Kidney (tissue), 22 donors: ENCODE measurements at places on chromosomes 4 and X. TPM values are rescaled to one million over a fixed set of nuclear protein-coding genes. Genes with fewer than 3 reads are reported as not detected.

GRCh38 chr4:11698033-11698432 lies 269.3 kb upstream of the HS3ST1 start:
- no peak overlapping the region for H3K27ac ChIP-seq
- H3K4me1 ChIP-seq, result no peaks in the 10 kb centered on the region
- no peak for DNase-seq
- H3K4me3 ChIP-seq, result no peak overlapping the region
- no peaks in the 10 kb centered on the region for H3K27me3 ChIP-seq

- no peak overlapping the region for H3K27ac ChIP-seq
- no peak for DNase-seq
- H3K36me3 ChIP-seq, result no peaks in the 10 kb centered on the region
- no peaks in the 10 kb centered on the region for H3K4me1 ChIP-seq
These were observed 13.6 kb downstream of the PRSS12 start for GRCh38 chr4:118338981-118339765.

DNA sequence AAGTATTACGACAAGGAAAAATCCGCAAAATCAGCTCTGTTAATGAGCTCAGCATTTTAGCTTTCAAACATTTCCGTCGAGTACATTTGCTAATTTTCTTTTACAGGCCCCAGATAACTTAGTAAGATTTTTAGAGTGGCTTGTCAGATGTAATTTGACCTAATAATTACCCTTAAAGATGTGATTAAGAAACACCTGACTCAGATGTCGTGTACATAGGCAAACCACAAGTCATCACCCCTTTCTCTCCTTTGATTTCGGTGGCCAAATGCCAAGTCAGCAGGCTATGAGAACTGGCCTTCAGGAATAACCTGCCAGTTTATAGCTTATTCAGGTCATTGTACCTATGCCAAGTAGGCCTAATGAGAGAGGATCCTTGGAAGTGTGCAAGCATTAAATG lies 369.6 kb downstream of the PCDH7 start:
- H3K27ac ChIP-seq, result no peak overlapping the region
- H3K36me3 ChIP-seq, result no peaks in the 10 kb centered on the region
- H3K4me1 ChIP-seq, result no peaks in the 10 kb centered on the region
- no peak for DNase-seq
- no peak overlapping the region for H3K4me3 ChIP-seq

GRCh38 chr4:178917756-178918155 lies 1475.5 kb upstream of the AGA start:
- DNase-seq, result no peak
- no peaks in the 10 kb centered on the region for H3K27me3 ChIP-seq
- H3K27ac ChIP-seq, result no peak overlapping the region
- H3K4me3 ChIP-seq, result no peak overlapping the region

DNA sequence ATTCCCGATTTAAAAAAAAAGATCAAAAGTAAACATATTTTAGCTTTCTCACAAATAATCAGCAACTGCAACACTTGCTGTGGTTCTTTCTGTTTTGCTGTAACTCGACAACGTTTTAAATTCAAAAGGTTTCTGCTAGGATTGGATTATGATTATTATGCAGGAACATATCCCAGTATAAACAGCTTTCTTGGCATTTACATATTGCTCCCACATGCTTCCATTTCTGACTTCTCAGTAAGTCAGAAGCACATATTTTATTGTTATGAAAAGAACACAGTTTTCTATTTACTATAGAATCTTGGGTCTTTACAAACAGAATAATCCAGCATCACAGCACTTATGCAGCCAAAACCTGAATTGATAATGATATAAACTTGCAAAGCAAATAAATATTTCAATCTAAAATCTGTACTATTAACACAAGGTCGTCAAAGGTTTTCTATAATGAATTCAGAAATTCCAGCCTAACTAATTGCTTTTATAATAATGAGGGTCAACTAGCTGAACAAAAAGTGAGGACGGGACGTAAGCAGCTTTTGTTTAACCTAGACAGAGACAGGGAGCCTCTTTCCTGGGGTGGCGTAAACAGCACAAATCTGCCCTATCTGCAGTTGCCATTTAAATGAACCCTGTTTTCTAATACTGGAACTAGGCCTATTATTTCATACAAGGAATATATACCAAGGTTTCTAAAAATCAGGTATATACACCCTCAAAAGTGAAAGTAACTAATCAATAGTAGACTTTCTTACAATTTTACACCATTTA lies 9.8 kb upstream of the PCDH18 start:
- no peaks in the 10 kb centered on the region for H3K36me3 ChIP-seq
- peak; percentile 20 for DNase-seq
- H3K27me3 ChIP-seq, result no peaks in the 10 kb centered on the region
- no peak overlapping the region for H3K27ac ChIP-seq
- no peaks in the 10 kb centered on the region for H3K4me1 ChIP-seq

DNA sequence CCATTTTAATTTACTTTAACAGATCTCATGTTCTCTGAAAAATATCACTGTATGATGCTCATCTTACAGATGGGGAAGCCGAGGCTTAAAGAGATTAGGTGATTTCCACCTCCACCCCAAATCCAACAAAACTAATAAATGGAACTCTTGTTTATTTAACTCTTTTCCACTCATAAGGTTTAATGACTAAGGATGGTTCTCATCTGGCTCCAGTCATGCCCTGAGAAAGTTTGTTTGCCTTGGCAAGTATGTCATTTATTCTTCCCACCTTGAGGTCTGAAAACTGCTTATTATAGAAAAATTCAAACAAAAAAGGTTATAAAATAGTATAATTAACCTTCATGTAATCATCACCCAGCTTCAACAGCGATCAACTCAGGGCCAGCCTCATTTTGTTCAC lies 56.3 kb downstream of the PPEF2 start:
- no peak for DNase-seq
- no peak overlapping the region for H3K27ac ChIP-seq
- H3K27me3 ChIP-seq, result no peaks in the 10 kb centered on the region
- H3K4me3 ChIP-seq, result no peak overlapping the region

Gene UNC5C
- 3.1 TPM for total RNA-seq

Gene AMTN
- total RNA-seq, result not detected

Gene EPGN
- total RNA-seq, result 1.6 TPM

Gene TSPAN6
- 27.8 TPM for total RNA-seq

- no peaks in the 10 kb centered on the region for H3K36me3 ChIP-seq
- H3K27ac ChIP-seq, result no peak overlapping the region
- no peak overlapping the region for H3K4me3 ChIP-seq
- no peaks in the 10 kb centered on the region for H3K27me3 ChIP-seq
- peak; percentile 46 for DNase-seq
These were observed 59.6 kb upstream of the MXD4 start for GRCh38 chr4:2321279-2322196.

DNA sequence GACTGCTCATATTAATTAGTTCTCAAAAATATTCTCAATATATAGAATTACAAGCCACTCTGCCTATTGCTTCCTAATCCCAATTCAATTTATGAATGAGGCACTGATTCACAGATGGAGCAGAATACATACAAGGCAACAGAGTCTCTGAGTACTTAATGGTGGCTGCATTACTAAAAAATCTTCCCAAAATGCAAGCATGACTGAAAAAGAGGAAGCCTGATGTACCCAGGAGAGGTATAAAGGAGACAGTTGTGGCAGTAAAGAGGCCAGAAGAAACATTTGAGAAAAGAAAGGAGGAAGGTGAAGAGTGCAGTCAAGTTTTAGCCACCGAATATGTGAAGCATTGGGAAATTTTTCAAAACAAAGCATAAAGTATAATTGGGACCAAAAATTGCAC lies 163.2 kb upstream of the INTU start:
- DNase-seq, result no peak
- H3K4me1 ChIP-seq, result no peaks in the 10 kb centered on the region
- no peak overlapping the region for H3K4me3 ChIP-seq
- H3K27me3 ChIP-seq, result no peaks in the 10 kb centered on the region

DNA sequence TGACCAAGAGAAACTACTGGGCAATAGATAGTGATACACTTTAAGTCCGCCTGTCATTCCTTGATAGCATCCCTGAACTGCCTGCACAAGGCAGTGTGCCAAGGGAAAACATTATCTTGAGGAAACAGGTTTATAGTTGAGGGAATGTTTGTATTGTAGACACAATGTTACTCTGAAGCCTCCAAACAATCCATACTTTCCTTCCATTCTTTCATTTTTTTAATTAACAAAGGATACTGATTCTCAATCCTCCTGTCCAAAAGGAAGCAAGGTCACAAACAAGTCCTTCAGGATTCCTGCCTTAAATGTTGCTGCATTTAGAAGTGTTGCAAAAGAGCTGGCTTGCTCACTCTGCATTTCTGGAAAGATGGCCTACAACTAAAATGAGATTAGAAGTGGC lies 61.7 kb upstream of the PRSS48 start:
- H3K27ac ChIP-seq, result no peak overlapping the region
- no peak for DNase-seq
- no peaks in the 10 kb centered on the region for H3K36me3 ChIP-seq
- H3K4me3 ChIP-seq, result no peak overlapping the region

- H3K4me1 ChIP-seq, result no peaks in the 10 kb centered on the region
- no peak overlapping the region for H3K27ac ChIP-seq
- no peak for DNase-seq
- no peaks in the 10 kb centered on the region for H3K36me3 ChIP-seq
- H3K27me3 ChIP-seq, result no peaks in the 10 kb centered on the region
These were observed 110.0 kb downstream of the CBR4 start for GRCh38 chr4:168900080-168900479.

GRCh38 chr4:104128031-104128849 lies 366.5 kb downstream of the CXXC4 start:
- H3K4me3 ChIP-seq, result no peak overlapping the region
- no peak overlapping the region for H3K27ac ChIP-seq
- H3K36me3 ChIP-seq, result no peaks in the 10 kb centered on the region
- H3K4me1 ChIP-seq, result peaks cover 6% of the 10 kb centered on the region
